Hypothalamus (tissue), 51 donors: ENCODE measurements at places on chromosomes 12 and 14.

GRCh38 chr12:108822497-108823205, 34.7 kb downstream of the SSH1 start:
- no peak for DNase-seq

DNA sequence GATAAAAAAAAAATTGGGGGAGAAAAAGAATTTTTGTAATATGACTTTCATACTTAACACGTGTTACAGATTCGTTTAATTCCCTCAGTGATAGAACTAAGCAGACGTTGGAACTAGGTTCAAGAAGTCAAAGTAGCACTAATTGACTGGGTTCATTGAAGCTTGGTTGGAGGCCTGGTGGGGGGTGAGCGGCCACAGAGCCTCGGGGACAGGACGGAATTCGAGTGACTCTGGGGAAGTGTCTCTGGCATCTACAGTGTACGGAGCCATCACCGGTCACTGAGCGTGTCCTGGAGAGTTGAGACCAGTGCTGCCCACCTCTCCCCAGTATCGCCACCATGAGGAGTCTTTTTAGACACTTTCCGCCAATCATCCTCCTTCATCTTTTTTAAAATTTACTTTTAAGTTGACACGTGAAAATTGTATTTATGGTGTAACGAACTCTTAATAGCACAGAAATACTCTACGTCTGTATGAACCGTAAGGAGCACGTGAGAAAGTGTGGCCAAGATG, 1.3 kb downstream of the ZFYVE21 start:
- DNase-seq, result no peak

DNA sequence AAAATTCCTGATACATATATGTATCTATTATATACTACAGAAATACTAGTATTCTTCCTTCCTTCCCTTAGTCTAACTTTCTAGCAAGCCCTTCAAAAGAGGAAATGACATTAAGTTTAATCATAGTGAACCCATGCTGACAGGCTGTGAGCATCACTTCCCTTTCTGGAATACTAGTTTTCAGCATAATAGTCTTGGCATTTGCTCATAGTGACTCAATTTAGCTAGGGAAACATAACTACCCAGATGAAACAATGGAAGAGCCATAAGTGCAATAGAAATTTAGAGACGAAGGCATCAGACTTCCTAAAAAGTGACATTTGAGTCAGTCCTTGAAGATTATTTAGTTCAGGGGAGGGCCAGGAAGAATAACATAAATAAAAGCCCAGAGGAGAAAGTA, 184.5 kb upstream of the CRY1 start:
- no peak for DNase-seq

DNA sequence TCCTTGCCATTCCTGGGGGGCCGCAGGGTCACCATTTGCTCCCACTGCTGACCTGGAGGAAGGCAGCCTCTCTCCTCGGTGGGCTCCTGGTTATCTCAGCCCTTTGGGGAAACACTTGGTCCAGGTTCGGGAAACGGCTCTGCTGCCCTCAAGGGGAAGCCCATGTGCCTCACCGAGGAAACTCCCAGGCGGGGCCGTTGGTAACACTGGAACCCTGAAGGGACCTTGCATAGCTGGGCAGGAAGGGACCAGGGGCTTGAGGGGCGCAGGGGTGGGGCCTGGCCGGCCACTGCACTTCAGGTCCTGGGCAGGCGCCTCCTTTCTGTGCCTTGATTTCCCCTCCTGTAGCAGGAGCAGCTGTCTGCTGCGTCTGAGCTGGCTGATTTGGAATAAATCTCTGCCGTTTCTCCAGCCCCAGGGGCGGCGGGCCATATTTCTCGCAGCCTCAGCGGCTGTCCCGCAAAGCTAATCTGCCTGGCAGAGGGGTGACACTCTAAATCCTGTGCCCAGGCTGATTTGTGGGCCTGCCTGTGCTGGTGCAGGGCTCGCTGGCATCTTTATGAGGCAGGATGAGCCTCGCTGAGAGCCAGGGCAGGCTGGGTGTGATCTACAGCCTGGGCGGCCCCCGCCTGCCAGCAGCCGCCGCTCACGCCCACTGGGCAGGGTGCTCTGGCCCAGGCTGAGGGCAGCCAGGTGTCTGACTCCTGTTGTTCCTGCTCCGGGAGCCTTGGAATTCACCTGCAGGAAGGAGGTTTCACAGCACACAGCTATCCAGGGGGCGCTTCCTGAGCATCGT, 49.7 kb downstream of the KIF26A start:
- no peak for DNase-seq

DNA sequence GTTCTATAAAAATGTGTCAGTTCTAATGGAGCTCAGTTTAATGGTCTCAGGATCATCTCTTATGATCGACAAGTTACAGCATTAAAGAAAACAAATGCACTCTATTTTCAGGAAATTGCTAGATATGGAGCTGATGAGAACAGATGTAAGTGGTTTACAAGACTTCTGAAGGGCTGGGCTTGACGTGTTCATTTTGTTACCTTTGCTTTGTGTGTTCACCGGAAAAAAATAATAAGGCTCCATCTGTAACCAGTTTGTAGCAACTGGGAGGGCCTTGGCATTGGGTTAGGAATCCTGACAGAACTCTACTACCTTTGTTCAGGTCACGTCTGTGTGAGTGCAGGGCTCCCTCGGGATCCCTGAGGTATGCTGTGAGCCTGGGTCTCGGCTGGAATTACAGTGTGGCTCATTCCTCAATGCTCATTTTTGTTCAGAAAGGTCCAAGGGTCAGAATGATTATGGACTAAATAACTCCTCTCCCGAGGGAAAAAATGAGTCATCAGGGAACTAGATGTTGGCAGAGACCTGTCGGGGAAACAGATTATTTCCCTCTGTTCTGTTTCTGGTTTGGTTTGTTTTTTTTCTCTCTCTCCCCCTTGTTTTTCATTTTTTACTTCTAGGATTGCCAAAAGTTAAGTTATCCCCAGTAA, 158.0 kb downstream of the SLC5A8 start:
- no peak for DNase-seq

- DNase-seq, result no peak
Measured at GRCh38 chr14:66074537-66074936, 411.6 kb upstream of the CCDC196 start.

DNA sequence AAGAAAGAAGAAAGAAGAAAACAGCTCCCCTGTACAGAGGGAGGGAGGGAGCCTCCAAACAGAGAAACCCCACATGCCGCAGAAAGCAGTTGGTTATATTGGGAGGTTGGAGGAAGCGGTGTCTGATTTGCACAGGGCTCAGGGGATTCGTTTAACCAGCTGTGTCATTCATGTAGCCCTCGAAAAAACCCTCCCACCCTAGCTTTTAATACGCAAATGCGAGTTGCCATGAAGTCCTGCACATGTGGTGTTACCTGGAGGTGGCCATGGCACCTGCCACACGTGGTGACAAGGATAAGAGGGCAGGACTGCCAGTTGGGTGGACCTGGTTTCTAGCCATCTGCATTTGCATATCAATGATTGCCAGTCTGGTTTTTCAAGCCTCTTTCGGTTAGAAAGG, 40.9 kb downstream of the TMEM30B start:
- DNase-seq, result no peak

- DNase-seq, result no peak
Measured at GRCh38 chr12:6888360-6888759, 15.3 kb upstream of the SPSB2 start.

GRCh38 chr12:11949738-11950411, 120.9 kb upstream of the BCL2L14 start:
- DNase-seq, result no peak

DNA sequence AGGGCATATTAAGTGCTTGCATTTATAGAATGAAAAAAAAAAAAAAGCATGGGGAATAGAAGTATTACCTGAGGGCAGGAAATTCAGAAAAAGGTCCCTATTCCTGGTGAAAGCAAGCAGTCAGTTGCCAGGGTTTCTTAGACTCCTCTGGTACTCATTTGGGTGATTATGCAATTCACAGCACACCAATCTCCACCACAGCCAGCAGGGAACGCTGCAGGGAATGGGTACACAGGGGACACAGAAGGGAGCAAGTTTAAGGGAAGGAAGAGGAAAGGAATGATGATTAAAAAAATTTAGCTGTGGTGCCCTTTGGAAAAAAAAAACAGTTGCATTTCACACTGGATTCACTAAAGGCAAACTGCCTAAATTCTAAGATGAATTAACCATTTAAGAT, 14.2 kb downstream of the BLTP3B start:
- DNase-seq, result no peak

GRCh38 chr14:74019408-74020137, 424 bp downstream of the BBOF1 start:
- DNase-seq, result no peak

DNA sequence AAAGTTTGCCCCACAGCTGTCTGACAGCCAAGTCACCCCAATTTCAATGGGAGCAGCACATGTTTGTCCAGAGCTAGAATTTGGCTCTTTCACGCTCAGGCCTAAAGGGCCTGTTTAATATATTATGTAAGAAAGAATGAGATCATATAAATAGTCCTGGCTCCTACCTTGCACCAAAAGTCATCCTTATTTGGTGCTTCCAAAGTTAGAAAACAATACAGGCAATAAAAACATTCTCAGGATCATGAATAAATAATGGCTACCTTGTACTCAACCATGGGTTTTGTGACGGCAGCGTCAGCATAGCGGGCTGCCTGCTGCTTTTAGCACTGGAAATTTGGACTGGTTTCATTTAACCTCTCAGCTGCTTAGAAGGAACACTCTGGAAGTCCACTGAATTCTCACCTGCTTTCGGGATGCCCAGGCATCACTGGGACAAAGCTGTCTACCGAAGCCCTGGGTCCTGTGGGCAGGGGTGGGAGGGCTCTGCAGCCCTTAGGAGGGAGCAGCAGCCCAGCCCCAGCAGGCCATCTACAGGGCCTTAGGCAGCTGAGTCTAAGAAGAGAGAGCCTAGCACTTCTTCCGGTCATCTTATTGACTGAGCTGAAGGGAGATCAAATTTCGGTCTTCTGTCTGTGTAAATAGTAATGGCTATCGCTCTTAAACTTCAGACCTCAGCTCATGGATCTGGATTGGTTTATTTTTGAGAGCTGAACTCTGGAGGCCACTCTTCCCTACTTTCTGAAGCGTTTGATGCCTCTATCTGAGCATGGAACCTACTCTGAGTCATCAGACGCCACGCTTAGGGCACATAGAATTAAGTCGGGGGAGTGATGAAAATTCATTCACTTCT, 106.5 kb downstream of the SAMD4A start:
- DNase-seq, result no peak

- DNase-seq, result no peak
Measured at GRCh38 chr14:44477953-44478352, 29.1 kb downstream of the FSCB start.

DNA sequence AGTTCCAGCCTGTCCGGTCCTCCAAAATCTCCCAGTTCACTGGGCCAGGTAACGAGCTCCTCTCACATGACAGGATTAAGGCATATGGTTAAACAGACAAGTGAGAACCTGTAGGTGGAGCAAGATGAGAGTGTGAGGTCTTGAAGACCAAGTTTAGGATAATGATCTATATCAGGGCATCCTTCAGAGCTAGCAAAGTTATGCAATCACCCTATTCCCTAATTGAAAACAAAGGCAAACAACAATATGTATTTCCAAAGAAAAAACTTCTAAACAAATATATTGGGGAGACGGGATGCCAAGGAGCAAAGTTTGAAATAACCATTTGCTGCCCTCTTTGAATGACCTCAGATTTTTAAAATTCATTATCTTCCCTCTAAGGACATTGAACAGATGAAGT, 571.2 kb downstream of the BCL11B start:
- DNase-seq, result no peak

DNA sequence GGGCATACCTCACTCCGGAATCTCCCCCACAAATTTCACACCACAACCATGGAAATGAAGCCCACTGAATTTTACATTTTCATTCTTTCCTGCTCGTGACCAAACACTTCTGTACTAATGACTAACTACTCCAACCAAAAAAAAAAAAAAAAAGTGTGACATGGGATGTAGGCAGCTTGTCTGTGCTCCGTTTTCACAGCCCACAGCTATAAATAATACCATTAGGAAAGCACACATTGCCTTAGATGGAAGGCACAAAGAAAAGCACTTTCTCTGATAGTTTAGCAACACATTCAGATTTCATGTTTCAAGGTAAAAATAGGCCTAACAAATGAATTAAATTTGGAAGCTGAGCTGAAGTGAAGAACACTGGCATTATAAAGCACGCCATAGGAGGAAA, 42.5 kb downstream of the DUSP6 start:
- no peak for DNase-seq

DNA sequence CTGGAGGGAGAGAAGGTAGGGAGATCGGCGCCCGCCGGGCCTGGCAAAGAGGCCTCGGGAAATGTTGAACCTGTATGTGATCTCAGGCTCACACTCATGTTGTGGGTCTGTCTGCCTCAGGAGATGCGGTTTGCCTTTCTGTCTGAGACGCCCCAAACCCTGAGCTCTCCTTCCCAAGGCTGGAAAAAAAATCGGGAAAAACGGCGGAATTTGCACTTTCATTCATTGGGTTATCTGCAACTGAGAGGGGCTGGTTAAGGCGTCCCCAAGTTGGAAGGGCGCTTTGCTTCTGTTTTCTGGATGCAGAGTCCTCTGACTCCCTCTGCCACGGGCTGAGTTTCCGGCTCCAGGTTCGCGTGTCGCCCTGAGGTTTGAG, 5.0 kb upstream of the HOXC9 start:
- DNase-seq, result no peak

GRCh38 chr12:28578833-28579252, 388.6 kb downstream of the CCDC91 start:
- no peak for DNase-seq

- DNase-seq, result no peak
Measured at GRCh38 chr14:52898496-52898895, 52.4 kb downstream of the FERMT2 start.

- DNase-seq, result no peak
Measured at GRCh38 chr12:80086025-80086424, 13.3 kb upstream of the OTOGL start.

- no peak for DNase-seq
Measured at GRCh38 chr12:132336451-132337413, 7.3 kb upstream of the GALNT9 start.

DNA sequence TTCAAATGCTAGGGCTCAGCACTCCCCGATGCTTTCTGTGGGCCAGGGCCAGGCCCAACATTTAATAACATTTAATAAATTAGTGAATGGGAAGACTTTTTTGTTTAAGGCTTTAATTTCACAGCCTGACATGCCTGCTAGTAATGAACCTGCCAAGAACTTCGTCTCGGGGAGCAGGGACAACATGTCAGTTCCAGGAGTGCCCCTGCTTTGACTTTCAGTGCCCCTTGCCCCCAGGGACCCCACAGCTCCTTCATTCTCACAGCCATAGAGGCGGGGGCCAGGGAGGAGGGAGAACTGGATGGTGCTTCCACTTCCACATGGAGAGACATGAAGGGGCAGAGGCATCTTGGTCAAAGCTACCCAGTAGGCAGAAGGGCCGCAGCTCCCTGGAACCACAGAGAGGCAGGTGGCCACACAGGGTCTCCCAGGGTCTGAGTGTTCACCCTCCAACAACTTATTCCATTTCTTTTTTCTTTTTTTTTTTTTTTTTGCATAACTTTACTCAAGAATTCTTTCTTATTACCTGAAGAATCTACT, 66.0 kb upstream of the DDX11 start:
- no peak for DNase-seq

GRCh38 chr12:101919447-101919846, 42.1 kb downstream of the DRAM1 start:
- no peak for DNase-seq

DNA sequence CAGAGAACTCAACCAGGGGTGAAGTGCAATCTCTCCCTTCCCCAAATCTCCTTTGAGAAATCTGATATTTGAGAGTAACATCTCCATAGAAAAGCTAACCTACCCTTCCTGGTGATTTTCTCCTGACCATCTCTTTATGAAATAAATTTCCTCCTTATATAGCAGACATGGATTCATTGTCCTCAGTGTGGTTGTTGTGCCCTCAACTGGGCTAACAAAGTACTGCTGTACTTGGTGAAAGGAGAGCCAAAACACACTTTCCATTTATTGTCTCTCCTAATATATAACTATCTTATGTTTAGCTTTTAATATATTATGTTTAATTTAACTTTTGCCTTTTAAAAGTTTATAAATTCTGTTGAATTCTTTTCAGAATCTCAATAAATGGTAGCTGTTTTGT, 65.1 kb upstream of the SLCO1B1 start:
- DNase-seq, result no peak
